NCI-H1092 (cell line): ENCODE measurements at places on chromosomes 4 and X.
A peak's percentile ranks its signal among the peaks of the same experiment; 100 is the strongest.

- DNase-seq = no peak
Observed at GRCh38 chrX:21974011-21974385, 33.5 kb downstream of the SMS start.

DNA sequence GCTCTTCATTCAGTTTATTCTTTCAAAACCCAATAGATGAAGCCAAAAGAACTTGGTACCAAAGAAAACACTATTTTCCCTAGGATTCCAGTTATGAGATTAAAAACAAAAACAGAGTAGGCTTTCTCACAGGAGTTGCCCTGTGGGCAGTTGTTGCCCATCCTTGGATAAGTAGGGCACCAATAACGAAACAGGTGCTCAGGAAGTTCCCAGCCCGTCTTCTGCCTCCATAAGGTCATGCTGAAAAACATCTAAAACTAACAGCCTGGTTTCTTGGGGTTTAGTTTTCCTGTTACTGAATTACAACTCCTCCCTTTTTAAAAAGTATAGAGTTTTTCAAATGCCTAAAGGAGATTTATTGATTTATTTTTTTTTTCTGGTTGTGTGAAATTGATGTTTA, 14.7 kb downstream of the TSPAN5 start:
- DNase-seq = no peak

GRCh38 chr4:159540038-159540437, 437.2 kb downstream of the RAPGEF2 start:
- DNase-seq = no peak

DNA sequence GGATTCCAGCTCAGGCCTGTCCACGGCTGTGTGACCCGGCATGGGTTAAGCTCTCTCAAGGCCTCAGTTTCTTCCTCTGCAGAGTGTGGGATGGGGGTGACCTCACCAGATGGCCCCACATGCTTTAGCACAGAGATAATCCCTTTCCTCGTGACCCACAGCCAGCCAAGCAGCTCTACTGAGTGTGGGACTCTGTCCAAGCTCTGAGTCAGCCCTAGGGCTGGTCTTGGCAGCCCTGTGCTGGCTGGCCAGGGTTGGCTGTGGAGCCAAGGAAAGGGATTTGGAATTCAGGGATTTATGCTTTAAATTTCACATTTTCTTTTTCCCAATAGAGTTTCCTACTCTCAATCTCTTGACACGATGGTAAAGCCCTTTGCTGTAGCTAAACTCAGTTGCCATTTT, 19.7 kb upstream of the SPON2 start:
- no peak for DNase-seq

- DNase-seq = no peak
Observed at GRCh38 chrX:27591938-27592337, 1.8 kb downstream of the DCAF8L2 start.

- no peak for DNase-seq
Observed at GRCh38 chr4:77226939-77227705, 70.1 kb downstream of the CCNG2 start.

- no peak for DNase-seq
Observed at GRCh38 chr4:98539299-98539698, 119.1 kb downstream of the TSPAN5 start.

DNA sequence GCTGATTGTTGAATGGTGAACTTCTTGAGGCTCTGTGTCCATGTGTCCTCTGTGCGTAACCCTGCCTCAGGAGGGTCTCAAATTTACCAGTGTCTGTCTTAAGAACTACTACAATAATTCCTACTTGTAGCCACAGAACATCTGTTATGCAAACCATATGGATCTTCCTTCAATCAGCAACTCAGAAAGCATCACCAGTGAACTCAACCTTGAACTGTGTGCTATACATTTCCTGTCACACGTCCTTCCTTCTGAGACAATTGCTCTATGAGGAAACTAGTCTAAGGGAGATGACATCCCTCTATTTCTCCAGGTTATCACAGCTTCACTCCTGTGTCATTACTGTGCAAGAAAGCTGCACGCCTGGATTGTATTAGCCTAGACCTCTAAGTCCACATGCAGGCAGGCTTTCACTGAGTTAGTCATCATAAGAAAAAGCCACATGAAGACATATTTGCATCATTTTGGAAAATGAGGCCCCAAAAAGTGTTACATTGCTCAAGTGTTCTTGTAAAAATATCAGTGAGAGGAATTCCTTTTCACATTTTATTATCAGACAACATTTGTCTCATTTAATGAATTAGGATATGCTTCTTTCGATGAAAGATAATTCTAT, 157.8 kb downstream of the AFF2 start:
- no peak for DNase-seq

DNA sequence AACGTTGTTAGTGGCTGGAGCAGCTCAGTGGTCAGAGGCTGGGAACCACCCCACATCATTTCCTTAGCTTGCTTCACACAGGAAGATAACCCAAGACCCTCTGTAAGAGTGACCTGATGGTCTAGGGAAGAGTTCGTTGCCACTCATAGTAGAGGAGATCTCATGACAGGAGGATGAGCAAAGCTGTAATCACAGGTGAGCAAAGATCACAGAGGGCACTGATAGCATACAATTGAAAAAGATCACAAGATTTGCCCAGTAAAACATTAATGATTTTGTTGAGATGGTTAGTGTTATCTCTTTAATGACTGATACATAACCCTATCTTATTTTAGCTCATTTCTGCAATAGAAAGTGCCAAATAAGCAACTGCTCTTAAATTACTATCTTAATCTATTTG, 44.1 kb downstream of the LARP7 start:
- no peak for DNase-seq

GRCh38 chrX:23737413-23737812, 5.7 kb downstream of the ACOT9 start:
- DNase-seq = no peak

GRCh38 chr4:163215896-163216295, 49.2 kb upstream of the NAF1 start:
- DNase-seq = no peak

GRCh38 chr4:10082047-10082446, 34.6 kb downstream of the WDR1 start:
- DNase-seq = no peak

DNA sequence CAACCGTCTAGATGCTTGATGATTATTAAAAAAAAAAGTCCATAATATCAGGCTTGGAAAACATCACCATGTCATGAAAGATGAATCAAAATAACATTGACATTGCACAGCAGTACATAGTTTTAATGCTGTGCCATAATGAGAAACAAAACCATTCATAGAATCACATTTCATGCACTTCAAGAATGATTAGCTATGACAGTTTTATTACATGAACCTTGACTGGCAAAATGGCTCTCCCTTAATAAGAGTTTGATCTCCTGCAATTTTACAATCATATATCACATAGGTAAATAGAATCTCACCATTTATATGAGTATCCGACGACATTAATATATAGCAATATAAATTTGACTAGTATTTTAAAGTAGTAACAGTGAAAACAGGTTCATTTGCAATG, 49.8 kb downstream of the TECRL start:
- no peak for DNase-seq

- no peak for DNase-seq
Observed at GRCh38 chr4:87375719-87376291, 15.2 kb downstream of the HSD17B11 start.

GRCh38 chr4:153268295-153268694, 64.1 kb downstream of the TRIM2 start:
- no peak for DNase-seq

DNA sequence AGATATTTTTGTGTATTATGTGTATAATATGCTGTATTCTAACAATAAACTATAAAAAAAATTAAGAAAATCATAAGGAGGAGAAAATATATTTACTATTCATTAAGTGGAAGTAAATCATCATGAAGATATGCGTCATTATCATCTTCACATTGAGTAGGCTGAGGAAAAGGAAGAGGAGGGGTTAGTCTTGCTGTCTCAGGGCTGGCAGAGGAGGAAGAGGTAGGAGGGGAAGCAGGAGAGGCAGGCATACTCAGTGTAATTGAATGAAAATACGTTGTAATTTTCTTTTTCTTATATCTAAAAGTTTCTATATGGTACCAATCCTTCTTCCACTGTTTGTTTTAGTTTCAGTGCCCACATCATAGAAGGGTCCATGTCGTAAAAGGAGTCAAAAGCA, 9.8 kb upstream of the TMEM185A start:
- no peak for DNase-seq

DNA sequence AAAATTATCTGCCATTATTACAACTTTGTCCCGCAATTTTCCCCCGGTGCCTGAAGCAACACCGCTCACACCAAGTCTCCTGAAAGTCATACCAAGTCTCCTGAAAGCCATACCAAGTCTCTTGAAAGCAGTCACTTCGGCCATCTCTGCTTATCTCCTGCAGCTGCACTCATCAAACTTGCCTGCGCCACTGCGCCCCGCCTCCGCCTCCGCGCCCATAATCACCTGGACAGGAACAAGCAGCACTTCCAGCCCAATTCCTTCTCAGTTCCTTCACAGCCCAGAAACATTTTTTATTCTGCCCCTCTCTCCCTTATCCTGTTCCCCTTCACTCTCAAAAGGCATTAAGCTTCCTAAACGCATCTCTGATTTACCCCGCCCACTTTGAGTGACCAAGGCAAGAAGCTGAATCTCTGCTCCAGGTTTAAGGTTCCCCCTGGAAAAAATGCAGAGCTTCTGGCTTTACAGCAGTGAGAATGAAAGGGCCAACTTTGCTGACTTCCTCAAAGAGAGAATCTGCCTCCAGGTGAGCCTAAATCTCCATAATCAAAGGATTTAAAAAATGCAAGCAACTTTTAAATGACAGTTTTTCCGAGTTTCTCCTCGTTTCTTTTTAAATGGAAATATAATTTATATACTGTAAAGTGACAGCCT, 7.7 kb downstream of the GPR50 start:
- no peak for DNase-seq

DNA sequence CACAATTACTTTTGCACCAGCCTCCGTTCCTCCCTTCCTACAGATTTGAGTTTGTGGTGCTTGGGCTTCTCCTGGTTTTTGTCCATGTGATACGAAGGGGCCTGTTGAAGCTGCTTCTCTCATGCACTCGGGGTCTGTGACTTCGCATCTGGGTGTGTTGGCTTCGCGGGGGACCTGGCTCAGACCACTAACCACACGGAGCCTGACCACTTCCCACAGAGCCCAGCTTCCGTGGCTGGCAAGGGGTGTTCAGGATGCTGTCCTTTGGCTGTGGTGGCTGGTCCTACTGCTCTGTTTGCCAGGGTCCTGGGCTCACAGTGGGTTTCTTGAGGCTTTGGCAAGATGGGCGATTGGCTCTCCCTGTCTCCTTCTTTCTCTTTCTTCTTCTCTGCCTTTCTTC, 19.8 kb upstream of the XG start:
- DNase-seq = no peak

GRCh38 chr4:75881476-75881875, 20.8 kb downstream of the PPEF2 start:
- no peak for DNase-seq

DNA sequence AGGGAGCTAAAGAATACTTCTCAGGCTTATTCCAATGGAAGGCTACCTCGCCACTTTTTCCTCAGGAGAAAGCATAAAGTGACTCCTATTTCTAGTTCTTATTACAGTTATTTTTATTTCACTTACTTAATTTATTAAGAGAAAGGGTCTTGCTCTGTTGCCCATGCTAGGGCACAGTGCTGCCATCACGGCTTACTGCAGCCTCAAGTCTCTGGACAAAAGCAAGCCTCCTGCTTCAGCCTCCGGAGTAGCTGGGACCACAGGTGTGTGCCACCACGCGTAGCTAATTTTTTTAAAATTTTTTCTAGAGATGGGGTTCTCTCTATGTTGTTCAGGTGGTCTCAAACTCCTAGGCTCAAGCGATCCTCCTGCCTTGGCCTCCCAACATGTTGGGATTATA, 36.0 kb upstream of the CHRNA9 start:
- no peak for DNase-seq

GRCh38 chr4:174757736-174758135, 71.3 kb downstream of the GLRA3 start:
- DNase-seq = peak; percentile 1

GRCh38 chr4:124329134-124329533, 383.4 kb downstream of the ANKRD50 start:
- no peak for DNase-seq

GRCh38 chrX:47285836-47286320, 53.1 kb downstream of the USP11 start:
- no peak for DNase-seq

GRCh38 chr4:78584863-78585547, 33.4 kb downstream of the ANXA3 start:
- no peak for DNase-seq

DNA sequence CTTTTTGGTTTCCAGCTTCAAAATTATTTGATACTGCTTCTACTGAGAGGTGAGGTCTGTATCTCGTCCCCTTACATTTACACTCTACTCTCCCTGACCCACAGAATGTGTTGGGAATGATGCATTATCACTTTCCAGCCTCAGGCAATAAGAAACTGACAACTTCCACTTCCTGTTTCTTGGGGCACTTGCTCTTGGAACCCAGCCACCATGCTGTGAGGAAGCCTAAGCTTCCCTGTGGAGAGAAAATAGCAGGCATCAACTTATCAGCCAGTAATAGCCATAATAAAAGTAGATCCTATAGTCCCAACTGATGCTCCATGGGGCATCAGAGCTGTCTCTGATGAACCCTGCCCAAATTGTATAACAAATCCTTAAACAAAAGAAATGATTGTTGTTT, 32.6 kb downstream of the RELL1 start:
- no peak for DNase-seq

DNA sequence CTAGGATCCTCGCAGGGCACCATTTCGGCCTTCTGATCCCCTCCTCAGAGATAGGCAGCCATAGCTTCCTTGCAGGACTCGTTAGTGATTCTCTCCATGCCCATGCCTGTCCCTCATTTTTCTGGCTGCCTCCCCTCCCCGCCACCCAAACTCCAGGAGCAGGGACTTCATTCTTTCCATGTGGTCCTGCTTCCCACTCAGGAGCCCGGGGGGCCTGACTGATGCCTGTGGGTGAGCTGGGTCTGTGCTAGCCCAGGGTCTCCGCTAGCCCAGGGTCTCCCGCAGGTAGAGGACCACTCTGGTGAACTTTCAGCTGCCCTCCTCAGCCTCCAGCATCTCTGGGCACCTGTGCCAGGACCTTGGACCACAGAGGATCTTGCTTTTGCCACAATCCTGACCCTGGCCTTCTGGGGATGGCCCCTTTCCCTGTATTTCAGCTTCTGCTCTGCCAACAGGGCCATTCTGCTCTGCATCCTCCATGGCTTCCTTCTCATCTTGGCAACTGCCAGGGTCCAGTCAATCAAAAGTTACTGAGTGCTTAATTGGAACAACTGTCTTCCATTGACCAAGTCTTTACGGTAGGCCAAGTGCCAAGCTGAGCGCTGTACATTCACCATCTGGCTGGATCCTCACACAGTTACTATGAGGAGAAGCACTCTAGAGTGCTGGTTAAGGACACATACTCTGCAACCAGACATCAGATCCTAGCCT, 152.2 kb downstream of the EFNB1 start:
- no peak for DNase-seq
